ENCODE measurements at places on chromosomes 13 and 19.

DNA sequence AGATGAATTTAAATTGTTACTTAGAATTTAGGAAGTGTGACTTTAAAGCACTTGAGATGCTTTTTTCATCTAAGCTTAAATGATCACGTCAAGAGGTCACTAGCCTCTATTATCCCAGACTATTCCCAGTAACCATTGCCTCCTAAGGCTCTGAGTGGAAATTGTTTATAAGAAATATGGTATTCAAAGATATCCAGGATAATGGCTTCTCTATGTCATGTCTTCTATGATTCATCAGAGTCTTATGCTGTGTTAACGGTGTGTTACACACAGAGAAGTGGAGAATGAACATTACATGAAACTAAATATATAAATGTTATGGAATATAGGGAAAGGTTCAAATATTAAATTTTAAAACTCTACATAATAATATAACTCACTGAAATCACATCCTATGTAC, 79.8 kb upstream of the NBEA start:
- no peak for DNase-seq

DNA sequence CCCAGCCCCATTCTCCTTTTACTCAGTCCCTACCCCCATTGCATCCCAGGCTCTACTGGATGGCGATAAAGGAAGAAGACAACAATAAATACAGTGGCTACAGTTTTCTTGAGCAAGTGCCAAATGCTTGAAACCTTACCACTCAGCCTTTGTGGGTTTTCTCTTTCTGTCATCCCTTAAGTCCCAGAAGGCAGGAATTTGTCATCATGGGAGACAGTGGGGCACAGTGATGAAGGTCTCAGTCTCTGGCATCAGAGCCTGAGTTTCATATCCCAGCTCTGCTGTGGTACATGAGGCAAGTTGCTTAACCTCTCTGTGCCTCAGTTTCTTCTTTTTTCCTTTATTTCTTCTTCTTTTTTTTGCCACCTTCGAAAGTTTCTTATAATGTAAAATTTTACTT, 5.1 kb upstream of the COMP start:
- DNase-seq, result no peak

DNA sequence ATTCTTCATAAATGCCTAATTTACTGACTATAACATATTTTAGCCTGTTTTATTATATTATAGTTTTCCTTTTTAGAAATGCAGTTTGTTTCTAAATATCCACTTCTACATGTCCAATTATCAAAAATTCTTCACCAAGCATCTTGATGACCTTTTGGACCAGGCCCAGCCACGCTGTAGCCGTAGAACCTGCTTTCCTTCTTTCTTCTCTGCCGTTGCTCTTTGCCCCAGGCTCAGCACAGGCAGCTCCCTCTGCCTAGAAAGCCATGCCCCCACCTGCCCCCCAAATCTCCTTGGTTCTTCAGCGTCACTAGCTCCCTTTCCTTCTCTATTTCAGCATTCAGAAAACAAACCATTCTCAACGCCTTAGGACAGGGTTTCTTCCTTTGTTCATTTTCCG, 65.4 kb downstream of the ESD start:
- DNase-seq, result no peak

DNA sequence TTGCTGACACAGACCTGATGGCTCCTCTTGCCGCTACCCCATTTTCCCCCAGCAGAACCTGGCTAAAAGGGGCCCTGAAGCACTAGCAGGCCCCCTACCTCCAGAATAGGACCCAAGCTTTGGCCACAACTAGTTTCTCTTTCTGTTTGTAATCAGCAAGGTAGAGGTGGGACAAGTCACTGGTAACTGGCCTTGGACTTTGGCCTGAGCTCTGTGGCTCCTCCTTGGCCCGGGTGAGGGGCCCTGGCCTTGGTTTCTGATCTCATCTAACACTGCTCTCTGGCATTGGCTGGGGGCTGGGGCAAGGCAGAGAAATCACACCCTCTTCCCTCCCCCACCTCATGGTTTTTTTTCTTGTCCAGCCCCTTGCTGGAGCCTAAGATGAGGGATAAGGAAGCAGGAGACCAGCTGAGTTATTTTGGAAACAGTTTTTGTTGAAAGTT, 2.1 kb downstream of the CALM3 start:
- no peak for DNase-seq

GRCh38 chr13:110628477-110628793, 13.1 kb downstream of the NAXD start:
- DNase-seq, result no peak

DNA sequence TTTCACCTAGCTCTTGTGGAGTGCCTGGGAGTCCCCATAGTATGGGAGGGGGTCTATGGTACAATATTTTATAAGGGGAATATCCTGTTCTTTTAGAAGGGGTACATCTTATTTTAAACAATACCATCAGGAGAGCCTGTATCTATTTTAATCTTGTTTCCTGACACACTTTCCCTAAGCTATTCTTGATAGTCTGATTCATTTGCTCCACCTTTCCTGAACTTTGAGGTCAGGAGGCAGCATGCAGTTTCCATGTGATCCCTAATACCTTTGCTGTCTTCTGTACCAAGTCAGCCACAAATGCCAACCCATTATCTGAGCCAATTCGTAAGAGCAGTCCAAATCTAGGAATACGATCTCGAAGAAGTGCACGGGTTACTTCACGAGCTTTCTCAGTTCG, 86.2 kb downstream of the SLC25A15 start:
- DNase-seq, result no peak
